Activated CD8-positive, alpha-beta memory T cell treated with anti-CD3 and anti-CD28 coated beads, Interleukin-2, amount 50 U/mL, for 4 hours (primary cell): ENCODE measurements at places on chromosomes 3 and 15.

- no peak for DNase-seq
Measured at GRCh38 chr15:43941555-43941954, 114.8 kb downstream of the WDR76 start.

DNA sequence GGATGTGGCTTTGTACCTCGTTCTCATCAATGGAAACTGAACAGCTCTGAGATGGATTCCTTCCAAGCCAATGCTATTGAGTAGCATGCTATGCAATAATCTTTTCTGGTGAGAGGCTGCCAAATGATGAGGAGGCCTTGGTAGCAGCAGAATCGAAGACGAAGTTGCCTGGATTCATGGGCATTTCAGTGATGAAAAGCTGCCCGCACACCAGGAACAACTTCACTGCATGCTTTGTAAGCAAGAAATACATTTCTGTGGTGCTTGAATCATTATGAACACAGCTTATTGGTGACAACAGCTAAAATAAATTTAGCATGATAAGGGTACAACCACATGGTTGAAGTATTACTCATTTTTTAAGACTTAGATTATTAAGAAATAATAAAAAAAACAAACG is 246.8 kb upstream of the ROBO1 start:
- DNase-seq, result no peak

- DNase-seq, result no peak
Measured at GRCh38 chr3:143581972-143582722, 266.1 kb downstream of the SLC9A9 start.

- no peak for DNase-seq
Measured at GRCh38 chr3:108234387-108234957, 12.2 kb upstream of the IFT57 start.

DNA sequence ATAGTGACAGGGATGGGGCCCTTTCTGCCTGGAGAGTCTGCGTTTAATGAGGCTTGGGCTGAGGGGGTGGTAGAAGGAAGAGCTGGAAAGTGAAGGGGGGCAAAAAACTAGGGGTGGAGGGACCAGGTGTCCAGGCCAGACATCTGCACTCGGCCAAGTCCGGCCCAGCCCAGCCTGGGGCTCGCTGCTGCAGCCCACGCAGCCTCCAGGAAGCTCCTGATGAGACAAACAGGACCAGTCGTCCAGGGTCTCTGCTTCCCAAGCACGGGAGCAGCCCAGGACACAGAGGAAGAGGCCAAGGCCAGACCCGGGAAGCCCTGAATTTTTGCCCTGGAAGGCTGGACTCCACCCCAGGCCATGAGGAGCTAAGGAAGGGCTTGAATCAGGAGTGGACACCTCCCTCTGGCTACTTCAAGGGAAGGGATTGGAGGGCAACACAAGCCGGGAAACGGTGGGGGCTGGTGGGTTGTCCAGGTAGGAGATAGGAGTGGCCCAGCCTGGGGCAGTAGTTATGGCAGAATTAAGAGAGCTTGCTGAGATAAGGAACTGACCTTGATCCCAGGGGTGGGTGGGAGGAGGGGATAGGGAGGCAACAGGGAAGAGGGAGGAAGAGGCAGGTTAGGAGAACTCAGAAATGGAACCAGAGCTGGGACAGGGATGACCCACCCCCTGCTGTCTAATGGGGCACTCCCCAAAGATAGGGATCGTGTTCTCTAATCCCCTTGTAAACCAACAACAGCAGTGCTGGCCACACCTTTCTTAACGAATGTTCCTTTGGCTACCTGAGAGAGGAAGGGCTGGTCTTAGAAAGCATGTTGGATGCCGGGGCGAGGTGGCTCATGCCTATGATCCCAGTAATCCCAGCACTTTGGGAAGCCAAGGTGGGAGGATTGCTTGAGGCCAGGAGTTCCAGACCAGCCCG is 89.5 kb downstream of the ANP32A start:
- no peak for DNase-seq

DNA sequence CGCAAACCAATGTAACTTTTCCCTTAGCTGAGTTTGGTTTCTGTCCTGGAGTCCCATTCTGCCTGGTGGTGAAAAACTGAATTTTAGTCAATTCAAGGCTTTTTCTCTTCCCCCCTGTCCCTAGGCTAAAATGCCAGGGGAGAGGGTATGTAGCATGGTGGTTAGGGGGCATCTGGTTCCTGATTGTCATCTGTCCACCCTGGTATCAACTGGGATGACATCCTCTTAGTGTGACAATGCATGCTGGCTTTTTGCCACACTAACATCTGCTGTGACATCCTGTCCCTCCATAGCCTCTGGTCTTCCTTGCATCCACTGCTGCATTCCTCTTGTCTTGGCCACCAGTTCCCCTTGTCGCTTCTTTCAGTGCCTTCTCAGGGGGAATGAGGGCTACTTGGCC is 73.7 kb downstream of the ABHD5 start:
- DNase-seq, result no peak

GRCh38 chr3:109353057-109353456 is 15.7 kb upstream of the DPPA4 start:
- no peak for DNase-seq

- DNase-seq, result peak; percentile 52
Measured at GRCh38 chr3:98556164-98557130, 24.7 kb downstream of the GPR15 start.

- DNase-seq, result no peak
Measured at GRCh38 chr3:49641292-49641691, 32.9 kb upstream of the APEH start.

- no peak for DNase-seq
Measured at GRCh38 chr15:98653686-98654085, 5.3 kb downstream of the IGF1R start.
